Hindlimb muscle (tissue), 1 donor: ENCODE measurements at places on chromosomes 3 and 15.

GRCh38 chr3:119293871-119294695 lies at the start of gene ARHGAP31:
Gene ARHGAP31 (plus strand): TSS chr3:119294383. CDS start chr3:119294905, 522 bp downstream.
- peak; percentile 77 for DNase-seq

- no peak for DNase-seq
These were observed 218.7 kb upstream of the MDFIC2 start for GRCh38 chr3:70531063-70531657.

DNA sequence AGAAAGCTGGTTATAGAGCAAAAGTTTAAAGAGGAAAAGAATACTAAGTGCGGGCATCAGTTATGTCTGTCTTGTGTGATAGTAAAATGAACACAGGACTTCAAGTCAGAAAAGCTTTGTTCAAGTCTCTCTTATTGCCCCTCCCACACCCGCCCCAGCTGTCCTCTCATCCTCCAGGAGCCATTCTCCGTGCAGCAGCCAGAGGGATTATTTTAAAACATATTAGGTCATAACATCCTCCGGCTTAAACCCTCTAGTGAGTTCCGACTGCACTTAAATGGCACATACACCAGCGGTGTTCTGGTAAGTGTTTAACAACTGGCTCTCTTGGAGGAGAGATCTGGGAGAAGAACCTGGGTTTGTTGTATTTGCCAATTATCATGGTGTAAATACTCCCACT lies 104.8 kb upstream of the TNFAIP8L3 start:
- no peak for DNase-seq

DNA sequence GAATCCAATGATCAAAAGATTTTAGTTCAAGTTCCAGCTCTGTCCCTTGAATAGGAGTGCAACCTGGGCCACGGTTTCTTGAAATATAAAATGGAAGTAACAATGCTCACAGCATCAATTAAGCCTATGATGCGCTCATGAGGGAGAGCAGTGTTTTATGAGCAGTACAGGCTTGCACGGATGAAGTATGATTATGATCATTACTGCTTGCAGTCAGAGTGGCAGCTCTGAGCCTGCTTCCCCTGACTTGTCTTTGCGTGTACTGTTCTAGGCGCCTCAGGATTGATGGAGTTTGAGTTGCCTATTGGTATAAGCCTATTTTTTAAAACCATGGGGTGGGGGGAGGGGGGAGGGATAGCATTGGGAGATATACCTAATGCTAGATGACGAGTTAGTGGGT lies 37.0 kb downstream of the ITGB5 start:
- DNase-seq = no peak

DNA sequence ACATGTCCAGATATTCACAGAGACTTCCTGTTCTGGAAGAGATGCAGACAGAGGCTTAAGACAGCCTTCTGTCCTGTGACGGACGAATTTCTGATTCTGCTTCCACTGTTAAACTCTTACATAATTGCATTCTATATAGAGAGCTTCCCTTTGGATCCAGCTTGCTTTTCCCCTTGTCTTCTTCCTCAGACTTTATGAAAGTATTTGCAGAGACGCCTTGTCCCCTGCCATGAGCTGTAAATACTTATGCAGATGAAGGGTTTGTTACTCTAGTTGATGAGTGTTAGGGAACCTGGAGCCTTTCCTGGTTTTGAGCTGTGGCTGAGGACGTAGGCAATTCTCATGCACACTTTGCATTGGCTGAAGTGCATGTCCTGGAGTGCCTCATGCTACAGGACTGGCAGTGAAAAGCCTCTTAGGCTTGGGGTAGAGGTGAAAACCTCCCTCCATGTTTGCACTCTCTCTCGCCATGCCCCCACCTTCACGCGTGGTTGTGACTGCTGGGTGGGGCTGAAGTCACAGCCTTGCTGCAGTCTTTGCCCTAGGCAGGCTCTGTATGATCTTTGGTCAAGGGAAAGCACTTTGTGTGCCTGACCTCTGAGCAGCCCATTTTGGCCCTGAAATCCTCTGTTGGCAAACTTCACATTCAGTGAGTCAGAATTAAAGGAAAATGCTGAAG lies 286.6 kb downstream of the PTPRG start:
- peak; percentile 72 for DNase-seq

- DNase-seq = peak; percentile 83
These were observed 17.6 kb downstream of the CALML4 start for GRCh38 chr15:68187559-68187958.

GRCh38 chr15:99096894-99097426 lies 7.9 kb upstream of the SYNM start:
- no peak for DNase-seq

DNA sequence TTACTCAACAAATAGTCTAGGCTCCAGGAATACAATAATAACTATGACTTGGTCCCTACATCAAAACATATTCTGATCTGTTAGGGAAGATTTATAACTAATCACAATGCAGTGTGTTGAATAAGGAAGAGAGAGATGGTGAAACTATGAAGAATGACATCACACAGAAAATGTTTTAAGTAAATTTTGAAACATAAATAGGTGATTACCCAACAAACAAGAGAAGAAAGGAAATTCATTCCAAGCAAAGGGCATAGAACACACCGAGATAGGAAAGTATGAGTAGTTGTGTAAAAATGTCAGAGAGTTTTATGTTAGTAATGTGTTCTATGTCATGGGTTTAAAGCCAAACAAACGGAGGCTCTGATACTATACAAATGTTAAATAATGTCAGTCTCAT lies 13.4 kb downstream of the SEC62 start:
- no peak for DNase-seq
